ENCODE measurements at places on chromosomes 11 and 22. TPM values are rescaled to one million over a fixed set of nuclear protein-coding genes. Genes with fewer than 3 reads are reported as not detected.

GRCh38 chr11:8705146-8705545, 22.6 kb downstream of the RPL27A start:
- no peak for DNase-seq

DNA sequence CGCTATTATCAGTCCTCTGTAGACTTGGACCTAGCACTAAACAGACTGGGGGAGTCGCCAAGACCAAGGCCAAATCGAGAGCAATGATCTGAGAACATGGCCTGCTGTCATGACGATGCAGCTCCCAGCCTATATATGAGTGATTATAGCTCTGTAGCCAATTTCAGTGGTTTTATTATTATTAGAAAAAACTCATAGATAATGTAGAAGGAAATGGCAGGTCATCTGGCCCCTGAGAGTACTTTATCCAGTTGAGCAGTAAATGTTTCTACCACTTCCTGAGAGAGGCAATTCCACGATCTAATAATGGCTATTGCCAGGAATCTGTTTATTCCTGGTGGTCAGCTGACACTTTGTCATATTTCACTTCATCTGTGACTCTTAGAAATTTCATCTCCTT, 666.7 kb downstream of the OPCML start:
- no peak for DNase-seq

- no peak for DNase-seq
Observed at GRCh38 chr11:94183886-94184264, 55.2 kb downstream of the PANX1 start.

GRCh38 chr11:114187173-114187572, 109.0 kb upstream of the NNMT start:
- no peak for DNase-seq

DNA sequence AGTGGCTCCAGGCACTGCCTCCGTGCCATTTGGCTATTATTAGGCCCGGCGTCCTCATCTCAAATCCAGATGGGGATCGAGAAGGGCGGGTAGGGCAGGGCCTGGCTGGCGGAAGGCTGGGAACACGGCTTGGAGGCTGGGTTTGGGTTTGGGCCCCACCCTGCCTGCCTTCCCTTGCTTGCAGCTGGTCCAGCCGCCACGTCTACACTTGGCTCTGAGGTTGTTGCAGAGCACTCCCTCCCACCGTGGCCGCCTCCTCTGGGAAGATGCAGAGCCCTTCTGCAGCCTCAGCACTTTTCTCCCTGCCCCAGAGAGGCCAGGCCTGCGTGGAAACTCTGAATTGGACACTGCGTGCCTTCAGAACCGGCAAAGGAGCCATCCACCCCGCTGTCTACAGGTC, 5.2 kb upstream of the SMTN start:
- DNase-seq, result no peak

- DNase-seq, result peak; percentile 9
Observed at GRCh38 chr22:31753005-31753633, 700 bp upstream of the DEPDC5 start.

- no peak for DNase-seq
Observed at GRCh38 chr22:46676881-46677280, 56.7 kb downstream of the GRAMD4 start.

DNA sequence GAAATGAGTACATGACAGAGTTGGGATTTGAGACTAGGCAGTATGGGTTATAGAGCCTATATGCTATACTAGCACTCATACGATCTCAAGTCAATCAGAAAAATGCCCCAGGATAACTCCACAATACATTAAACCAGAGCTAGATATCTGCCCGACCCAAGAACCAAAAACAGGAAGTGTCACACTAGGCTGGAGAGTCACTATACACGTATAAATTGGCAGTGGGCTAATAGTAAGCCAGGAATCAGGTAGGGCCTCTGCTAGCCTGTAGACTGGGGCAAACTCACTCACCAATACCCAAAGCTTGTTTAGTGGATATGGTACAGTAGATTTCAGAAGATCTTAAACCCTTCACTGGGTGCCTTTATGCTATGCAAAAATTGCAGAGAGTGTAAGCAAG, 16.2 kb upstream of the EIF4G2 start:
- DNase-seq, result no peak

The OMP gene
- total RNA-seq, result not detected

The DEUP1 gene
- not detected for total RNA-seq

The RGL4 gene
- total RNA-seq, result 15.2 TPM

The WBP2NL gene
- 4.6 TPM for total RNA-seq

The B4GALNT4 gene
- total RNA-seq, result 0.16 TPM

Data from naive thymus-derived CD8-positive, alpha-beta T cell (primary cell).